Fibroblast of skin of left quadriceps (primary cell): ENCODE measurements at places on chromosomes 4 and X.

DNA sequence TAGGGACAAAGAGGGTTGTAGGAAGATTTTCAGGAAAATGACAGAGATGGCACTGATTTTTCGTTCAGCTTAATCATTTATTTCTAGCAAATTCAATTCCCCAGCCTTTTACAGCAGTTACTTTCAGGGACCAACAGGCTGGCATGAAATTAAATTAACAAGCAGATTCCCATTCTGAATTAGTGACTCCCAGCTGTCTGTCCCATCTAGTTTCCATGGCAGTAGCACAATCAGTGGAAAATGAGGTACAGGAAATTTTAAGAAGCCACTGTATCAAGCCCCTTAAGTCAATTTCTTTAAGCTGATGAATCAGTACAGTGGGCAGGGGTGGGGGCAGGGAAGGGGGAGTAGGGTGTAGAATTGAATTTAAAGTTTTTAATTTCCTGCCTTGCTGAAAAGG is 121.1 kb upstream of the TEX13C start:
- DNase-seq = no peak

GRCh38 chrX:148588649-148589310 is 88.4 kb downstream of the AFF2 start:
- no peak for DNase-seq

DNA sequence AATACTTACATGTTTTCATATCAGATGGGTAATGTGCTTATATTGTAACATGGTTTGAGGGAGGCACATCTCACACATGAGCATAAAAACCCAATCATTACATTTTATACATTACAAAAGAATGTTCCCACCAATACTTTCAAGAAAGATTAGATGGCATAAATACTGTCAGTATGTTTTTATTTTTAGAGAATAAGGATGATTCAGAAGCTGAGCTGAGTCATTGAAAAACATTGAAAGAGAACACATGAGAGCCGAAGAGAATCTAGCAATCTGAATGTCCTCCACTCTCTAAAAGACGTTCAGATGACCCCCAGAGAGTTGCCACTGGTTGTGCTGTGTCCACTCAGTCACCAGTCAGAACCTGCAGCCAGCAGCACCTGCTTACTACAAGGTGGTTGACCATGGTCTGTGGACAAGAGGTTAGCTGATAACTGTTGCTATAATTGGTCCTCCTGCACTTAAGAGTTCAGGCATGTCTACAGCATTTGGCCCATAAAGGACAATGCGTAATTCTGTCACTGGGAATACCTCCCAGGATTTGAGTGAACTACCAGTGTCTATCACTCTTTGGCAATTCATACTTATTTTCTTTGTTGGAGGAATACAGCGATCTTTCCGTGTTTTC is 382.2 kb upstream of the IGFBP7 start:
- no peak for DNase-seq

DNA sequence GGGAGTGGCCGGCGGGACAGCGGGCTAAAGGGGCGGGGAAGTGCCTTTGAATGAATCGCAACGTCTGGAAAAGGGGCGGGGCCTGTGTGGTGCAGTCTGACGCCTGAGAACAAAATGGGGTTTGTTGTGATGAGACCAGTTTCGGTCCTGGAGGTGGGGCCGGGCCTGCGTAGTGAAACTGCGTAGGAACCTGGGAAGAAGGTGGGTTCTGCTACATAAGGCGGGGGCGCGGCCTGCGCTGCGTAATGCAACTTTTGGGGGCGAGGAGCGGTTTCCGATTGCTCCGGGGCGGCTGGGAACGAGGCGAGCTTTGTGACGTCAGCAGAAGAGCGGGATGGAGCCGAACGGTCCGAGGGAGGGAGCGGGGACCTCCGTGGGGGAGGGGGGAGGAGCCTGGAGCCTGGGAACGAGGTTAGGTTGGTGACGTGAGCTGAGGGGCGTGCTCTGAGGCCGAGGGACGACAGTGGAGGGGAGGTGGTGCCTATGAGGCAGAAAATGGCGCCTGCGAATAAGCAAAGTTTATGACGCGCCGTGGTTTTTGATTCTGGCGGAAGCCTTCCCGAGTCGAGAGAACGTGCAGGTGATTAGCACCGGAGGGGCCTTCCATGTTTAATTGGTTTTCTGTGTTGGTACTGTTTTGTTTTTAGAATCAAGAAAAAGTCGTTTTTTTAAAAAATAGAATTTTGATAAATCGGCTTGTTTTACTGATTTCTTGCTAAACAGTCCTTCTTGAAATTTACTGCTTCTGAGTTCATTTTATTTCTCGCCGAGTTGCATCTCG is 714 bp downstream of the USP11 start:
- DNase-seq = peak; percentile 86

GRCh38 chrX:30196322-30196721 is 19.0 kb upstream of the MAGEB2 start:
- DNase-seq = no peak

DNA sequence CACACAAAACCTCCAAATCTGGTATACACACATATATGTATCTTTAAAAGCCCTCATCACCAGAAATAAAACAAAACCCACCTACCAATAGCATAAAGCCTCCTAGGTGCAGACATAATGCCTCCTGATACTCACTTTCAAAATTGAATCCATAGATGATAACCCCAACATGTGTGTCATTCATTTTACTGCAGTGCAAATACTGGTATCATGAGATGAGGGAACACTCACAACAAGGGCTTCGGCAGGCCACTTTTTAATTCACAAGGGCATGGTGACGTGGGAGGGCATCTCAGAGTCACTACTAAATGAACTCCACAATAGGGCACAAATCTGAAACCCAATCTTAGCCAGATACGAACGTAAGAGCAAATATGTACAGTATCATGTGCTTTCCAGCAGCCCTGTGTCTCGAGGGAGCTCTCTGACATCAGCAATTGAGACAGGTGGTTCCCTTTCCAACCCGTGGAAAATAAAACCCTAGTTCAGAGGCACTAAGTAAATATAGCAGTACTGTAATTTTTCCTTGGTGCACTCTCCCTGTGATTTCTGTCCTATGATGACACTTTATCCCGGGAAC is 14.1 kb upstream of the PPARGC1A start:
- DNase-seq = no peak

DNA sequence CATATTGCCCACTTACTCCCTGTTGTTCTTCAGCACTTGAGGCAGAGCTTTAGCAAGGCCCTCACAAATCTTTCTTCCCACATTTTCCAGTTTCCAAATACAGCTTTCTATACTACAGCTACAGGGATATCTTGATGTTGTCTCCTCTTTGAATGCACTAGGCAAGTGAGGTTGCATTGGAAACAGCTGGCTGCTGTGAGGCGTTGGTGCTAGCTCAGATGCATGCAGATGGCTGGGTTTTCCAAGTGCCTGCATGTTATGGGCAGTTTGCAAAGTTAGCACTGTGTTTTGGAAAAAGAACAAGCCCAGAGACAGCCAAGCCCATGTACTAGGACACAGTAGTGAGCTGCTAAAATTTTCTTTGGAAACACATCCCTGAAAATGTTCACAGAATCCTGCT is 315.1 kb upstream of the RASGEF1B start:
- DNase-seq = no peak

DNA sequence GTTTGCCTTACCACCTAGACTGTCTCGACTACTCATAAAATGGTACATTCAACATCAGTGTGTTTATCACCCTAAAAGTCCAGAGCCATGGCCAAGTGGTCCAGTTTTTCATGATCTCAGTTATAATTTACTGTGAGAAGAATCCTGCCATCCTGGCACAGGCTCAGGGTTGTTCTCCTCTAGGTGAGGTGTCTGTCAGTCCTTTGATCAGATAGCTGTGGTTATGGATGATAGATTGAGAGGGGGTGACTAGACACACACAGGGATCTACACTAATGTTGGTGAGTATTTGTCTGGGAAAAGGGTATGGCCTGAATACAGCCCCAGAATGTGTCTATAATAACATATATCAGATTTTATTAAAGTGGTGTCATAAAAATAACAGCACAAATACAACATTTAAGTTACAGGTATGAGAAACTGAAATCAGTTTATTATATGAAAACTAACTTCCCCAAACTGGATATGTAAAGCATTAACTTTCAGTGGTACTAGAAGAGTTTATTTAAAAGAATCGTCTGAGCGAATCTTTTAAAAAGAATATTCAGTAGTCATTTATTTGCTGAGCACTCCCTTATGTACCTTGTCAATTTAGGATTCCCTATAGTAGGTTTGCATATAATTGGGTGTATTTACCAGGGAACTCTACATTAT is 93.3 kb downstream of the STIM2 start:
- DNase-seq = no peak

DNA sequence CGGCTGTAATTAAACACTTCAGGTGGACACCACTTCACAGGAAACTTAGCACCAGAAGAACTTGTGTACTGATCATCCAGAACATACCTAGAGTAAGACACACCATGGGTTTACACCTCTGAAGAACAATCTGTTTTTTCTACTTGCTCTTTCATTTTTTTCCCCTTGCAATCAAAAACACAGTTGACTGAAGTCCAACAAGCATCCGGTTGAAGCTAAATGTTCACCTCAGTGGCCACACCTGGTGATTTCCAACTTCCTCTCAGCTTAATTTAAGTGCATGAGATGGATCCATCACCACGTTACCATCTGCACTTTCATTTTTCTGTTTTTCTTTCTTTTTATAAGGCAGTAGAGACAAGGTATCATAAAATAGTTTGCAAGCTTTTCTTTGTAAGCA is 4.9 kb upstream of the TXK start:
- DNase-seq = no peak

DNA sequence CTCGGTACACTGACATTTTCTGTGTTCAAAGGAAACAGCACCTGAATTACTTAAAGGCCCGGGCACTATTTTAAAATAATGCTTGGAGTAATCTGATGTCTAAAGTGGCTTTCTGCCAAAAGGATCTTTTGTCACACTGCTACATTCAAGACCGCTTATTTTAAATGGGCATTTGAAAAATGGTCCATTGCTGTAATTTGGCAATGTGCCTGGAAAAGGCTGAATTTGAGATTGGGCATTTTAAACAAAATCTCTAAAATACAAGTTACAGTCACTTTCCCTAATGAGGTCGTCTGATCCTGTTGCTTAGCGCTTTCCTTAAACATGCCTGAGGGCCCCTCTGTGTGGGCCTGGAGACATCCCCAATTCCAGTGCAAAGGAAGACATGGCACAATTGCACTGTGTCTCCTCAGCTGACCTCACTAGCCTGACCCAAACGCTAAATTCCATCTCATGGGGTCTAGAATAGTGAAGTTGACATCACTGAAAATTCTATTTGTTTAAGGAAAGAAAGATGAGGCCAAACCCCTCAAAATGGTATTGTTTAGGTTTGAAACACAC is 214.2 kb downstream of the GPC3 start:
- no peak for DNase-seq

GRCh38 chr4:76585897-76586360 is 150.9 kb downstream of the SHROOM3 start:
- DNase-seq = no peak

GRCh38 chrX:154040307-154040756 is 20.6 kb upstream of the IRAK1 start:
- peak; percentile 50 for DNase-seq

DNA sequence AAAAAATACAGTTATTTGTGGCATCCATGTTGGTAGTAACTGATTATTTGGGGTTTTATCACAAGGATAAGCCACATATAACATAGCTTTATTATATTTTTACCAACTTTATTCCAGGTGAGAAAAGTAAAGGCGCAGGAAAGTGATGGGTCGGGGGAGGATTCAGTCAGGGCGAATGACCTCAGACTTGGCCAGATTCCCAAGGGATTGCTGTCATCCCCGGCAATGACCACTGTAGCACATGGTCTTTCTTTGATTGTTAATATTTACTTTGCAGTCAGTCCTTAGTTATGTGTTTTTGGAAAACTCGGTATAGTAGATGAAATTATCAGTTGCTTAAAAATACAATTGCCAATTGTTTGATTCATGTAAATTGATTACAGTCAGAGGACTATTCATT is 17.6 kb downstream of the GRIA3 start:
- DNase-seq = no peak

- DNase-seq = no peak
These were observed 11.7 kb downstream of the COQ2 start for GRCh38 chr4:83272900-83273299.

DNA sequence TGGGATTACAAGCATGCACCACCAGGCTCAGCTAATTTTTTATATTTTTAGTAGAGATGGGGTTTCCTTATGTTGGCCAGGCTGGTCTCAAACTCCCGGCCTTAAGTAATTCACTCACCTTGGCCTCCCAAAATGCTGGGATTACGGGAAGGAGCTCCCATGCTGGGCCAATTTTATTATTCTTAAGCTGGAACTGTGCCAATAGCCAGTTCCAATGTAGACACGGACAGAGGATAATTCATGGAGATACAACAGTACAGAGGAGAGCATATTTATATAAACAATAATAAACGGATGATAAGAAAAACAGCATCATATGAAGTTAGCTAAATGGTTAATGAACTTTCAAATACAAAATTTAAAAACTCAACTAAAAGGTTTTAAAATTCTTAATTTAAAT is 87.8 kb downstream of the PPA2 start:
- DNase-seq = no peak

- DNase-seq = no peak
These were observed 518.0 kb downstream of the TMA16 start for GRCh38 chr4:164012396-164013027.

- no peak for DNase-seq
These were observed 179.6 kb upstream of the SPRY1 start for GRCh38 chr4:123216946-123217345.

DNA sequence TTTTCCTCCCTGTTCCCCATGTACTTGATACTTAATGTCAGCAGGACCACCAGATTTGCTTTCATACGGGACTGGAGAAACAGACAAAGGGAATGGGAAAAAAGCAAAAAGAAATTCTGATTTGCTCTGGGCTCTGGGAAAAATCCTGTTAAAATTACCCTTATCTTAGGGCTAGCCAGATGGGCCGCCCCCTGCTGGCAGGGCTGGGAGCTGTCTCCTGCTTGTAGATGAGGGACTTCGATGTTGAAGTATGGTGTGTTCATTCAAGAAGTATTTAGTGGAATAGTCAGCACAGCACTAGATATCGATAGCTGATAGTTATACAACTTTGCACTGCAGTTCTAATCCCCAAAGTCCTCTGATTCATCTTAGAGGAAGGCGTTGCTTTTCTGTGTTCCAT is 45.8 kb downstream of the BCORL1 start:
- no peak for DNase-seq

- no peak for DNase-seq
These were observed 33.1 kb downstream of the TSPAN7 start for GRCh38 chrX:38594434-38594833.

DNA sequence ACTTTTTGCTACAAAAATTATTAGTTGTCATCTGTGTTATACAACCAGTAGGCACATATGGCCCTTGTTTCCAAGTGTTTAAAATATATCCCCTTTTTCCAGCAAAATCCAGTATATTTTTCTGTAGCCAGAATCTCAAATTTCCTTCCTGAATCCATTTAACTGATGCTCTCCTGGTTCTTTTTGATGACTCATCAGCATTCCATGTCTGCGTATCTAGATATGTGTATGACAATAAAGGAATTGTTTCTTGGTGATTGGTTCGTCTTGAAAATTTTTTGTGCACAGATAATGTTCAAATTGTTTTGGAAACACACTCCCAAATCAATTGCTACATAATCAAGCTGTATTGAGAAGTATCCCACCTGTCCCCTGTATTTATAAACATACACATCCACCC is 98.3 kb downstream of the ITM2A start:
- no peak for DNase-seq

- DNase-seq = no peak
These were observed 44.3 kb downstream of the ARSJ start for GRCh38 chr4:113935190-113935589.

- DNase-seq = no peak
These were observed 47.1 kb downstream of the PPP2R2C start for GRCh38 chr4:6425336-6425735.

GRCh38 chr4:106618956-106619355 is 250.4 kb upstream of the GIMD1 start:
- DNase-seq = no peak
